ENCODE measurements at places on chromosomes 12 and 14. TPM values are rescaled to one million over a fixed set of nuclear protein-coding genes. Genes with fewer than 3 reads are reported as not detected.

Gene CCDC60
- 0.28 TPM for total RNA-seq

Gene PIWIL1
- not detected for total RNA-seq

Gene KCNH3
- total RNA-seq = not detected

Gene PLEKHH1
- total RNA-seq = 17.6 TPM

Gene CIT
- total RNA-seq = 98.5 TPM

Gene RNASE1
- total RNA-seq = 5.7 TPM

Gene GUCY2C
- total RNA-seq = not detected

Gene GTF2H3
- total RNA-seq = 44.3 TPM

Measured in neural progenitor cell (in vitro differentiated cells).